Fibroblast of mammary gland (primary cell): ENCODE measurements at places on chromosomes 12 and 14.

GRCh38 chr14:103527408-103528145 is 1.4 kb upstream of the TRMT61A start:
- DNase-seq: peak; percentile 82

DNA sequence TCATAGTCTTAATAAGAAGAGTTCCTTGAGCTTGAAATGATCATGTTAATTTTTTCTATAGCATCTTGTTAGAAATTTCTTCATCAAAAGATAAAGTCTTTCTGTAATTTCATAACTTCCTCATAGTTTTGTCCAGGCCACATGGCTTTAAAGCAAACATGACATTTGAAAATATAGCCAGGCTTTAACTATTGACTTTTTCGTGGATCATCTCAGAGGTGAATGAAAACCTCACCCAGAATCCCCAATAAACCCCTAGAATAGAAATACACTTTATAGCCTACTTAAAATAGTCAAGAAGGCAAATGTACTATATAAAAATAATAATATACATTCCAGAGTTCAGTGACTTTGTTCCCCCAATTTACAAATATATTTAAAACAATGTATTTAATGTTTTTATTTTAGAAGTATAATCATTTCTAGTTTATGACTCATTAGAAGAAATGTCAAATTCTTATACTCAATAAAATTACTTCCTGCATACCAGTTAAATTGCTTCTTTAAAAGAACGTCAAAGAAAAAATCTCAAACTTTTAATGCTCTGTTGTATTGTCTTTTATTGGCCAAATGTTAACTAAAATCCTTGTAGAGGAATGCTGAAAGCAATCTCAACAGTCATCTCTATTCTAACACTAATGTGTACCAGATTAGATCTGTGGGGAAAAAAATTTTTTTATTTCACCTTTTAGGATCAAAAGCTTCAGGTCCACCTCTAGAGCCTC is 21.6 kb downstream of the EXOC5 start:
- no peak for DNase-seq

DNA sequence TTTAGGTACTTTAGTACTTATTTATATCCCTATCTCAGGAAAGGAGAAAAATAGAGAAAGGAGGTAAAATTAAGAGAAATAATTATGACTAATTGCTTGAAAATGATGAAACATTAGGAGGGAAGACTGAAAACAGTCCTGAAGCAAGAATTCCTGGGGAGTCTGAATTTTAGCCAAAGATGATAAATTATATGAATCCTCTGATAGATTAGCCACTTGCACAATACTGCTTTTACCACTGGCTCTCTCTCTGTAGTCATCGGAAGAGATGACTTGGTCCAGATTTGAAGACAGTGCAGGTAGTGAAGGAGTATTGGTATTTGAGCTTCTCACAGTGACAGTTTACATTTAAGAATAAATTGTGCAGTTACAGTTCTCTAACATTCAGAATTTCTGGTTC is 83.8 kb upstream of the CLEC14A start:
- DNase-seq: peak; percentile 88

DNA sequence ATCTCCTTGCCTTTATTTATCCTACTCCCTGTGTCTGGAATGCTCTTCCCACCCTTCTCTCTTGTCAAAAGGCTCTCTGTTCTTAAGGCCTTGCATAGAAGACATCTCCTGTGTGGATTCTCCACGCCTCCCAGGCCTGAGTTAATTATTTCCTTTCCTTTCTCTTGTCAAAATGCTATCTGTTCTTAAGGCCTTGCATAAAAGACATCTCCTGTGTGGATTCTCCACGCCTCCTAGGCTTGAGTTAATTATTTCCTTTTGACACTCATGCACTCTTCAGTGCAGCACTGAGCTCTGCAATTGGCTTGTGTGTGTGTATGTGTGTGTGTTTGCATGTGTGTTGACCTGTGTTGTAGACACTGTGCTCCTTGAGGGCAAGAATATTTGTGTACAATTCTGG is 52.1 kb upstream of the DCD start:
- no peak for DNase-seq

DNA sequence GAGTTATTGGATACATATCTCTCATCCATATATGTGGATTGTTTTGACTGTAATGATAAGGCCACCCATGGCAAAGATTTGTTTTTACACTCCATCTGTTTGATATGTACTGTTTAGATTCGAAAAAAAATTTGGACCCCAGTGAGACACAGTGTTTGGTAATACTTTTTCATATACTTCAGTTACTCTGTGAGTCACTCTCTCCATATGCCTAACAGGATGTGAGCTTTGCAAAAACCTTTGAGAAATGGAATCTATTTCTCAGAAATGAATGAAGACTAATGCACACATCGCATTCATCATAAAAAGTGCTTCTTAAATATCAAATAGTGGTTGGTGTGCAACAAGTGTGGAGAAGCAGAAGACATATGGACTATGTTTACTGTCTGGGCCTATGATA is 781.5 kb downstream of the SLC6A15 start:
- peak; percentile 86 for DNase-seq
